NCI-H446 treated with DMSO at 0.1 percent for 48 hours (cell line): ENCODE measurements at places on chromosomes 3 and 15.

GRCh38 chr3:45596290-45596791, 1.8 kb downstream of the LIMD1 start:
- no peak for DNase-seq

- no peak for DNase-seq
Measured at GRCh38 chr3:45623393-45623792, 28.8 kb downstream of the LIMD1 start.

- DNase-seq: no peak
Measured at GRCh38 chr3:58175437-58176184, 35.2 kb downstream of the DNASE1L3 start.

GRCh38 chr3:191889756-191890155, 428.8 kb downstream of the PYDC2 start:
- no peak for DNase-seq

GRCh38 chr3:196523841-196524240, 8.7 kb upstream of the SMCO1 start:
- no peak for DNase-seq

DNA sequence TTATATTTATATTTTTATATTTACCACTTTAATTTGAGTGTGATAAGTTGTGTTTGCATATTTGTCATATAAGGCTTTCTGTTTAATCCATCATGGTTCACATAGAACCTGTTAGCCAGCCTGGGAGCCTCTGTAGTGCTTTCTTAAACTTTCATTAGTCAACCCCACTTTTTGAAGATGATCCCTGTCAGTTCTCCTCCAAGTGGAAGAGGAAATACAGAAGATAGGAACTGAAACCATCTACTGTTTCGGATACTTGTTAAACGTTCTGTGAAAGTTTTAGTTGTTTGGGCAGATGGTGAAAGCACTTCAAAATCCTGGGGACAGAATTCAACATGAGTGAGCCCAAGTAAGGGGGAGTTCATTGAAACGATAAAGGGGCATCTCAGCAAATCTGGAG, 4.6 kb upstream of the SAMMSON start:
- DNase-seq: no peak

GRCh38 chr15:68487087-68487843, 55.3 kb upstream of the ITGA11 start:
- no peak for DNase-seq

DNA sequence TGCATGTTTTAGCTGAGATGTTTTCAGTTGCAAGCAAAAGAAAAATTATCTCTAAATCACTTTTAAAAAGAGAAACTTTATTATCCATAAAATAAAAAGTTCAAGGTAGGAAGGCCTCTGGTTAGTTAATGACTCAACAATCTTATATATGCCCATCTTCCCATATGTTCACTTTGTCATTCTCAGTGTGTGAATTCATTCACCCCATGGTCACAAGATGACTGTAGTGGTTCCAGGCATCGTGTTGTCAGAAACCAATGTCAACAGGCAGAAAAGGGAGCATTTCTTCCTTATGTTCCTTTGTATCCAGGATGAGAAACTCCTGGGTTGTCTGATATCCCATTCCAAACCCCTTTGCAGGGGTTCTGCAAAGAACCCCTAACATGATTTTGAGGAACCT, 119.9 kb upstream of the RAP2B start:
- DNase-seq: no peak

GRCh38 chr15:39228889-39229288, 352.0 kb upstream of the THBS1 start:
- DNase-seq: no peak

DNA sequence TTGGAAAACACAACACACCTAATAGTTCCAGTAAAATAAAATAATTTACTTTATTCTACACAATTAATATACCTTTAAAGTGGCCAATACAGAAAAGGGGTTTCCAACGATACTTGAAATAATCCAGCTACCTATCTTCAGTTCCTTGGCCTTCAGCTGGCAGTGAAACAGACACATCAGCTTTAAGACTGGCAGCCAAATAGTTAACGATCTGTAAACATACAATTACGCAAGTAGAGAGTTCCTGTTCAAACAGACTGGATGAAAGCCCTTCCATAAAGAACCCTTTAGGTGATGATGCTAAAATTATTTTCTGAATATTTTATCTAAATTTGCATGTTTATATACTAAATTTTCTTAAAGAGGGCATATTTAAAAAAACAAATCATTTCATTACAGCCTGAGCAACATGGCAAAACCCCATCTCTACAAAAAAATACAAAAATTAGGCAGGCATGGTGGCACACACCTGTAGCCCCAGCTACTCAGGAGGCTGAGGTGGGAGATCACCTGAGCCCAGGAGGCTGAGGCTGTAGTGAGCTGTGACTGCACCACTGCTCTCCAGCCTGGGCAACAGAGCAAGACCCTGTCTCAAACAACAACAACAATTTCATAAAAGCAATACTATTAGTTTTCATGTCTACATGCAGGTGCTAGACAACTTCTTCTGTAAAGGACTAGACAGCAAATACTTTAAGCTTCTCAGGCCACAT, 12.9 kb downstream of the DYNC1LI1 start:
- DNase-seq: no peak

GRCh38 chr3:32596909-32597369, 26.3 kb upstream of the DYNC1LI1 start:
- no peak for DNase-seq

GRCh38 chr3:98048586-98048985, 13.5 kb upstream of the GABRR3 start:
- no peak for DNase-seq

DNA sequence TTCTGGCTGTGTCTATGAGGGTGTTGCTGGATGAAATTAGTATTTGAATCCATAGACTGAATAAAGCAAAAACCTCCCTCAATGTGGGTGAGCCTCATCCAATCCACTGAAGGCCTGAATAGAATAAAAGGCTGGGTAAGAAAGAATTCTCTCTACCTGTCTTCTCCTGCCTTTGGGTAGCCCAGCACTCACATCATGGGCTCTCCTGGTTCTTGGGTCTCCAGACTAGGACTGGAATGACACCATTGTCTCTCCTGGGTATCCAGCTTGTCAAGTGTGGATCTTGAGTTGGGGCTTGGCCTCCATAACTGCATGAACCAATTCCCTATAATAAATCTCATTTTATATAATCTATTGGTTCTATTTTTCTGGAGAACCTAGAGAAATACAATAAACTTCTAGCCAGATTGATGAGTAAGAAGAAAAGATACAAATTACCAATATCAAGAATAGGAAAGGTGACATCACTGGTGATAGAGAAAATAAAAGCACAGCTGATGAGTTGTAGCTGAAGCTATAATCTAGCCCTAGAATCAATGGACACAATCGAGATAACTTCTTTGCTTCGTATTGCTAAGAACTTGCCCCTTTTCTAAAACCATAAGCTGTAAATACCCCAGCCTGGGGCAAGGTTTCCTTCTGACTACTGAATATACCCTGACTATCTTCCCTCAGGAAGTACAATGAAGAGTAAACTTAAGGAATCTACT, 106.4 kb downstream of the ANO10 start:
- DNase-seq: no peak

DNA sequence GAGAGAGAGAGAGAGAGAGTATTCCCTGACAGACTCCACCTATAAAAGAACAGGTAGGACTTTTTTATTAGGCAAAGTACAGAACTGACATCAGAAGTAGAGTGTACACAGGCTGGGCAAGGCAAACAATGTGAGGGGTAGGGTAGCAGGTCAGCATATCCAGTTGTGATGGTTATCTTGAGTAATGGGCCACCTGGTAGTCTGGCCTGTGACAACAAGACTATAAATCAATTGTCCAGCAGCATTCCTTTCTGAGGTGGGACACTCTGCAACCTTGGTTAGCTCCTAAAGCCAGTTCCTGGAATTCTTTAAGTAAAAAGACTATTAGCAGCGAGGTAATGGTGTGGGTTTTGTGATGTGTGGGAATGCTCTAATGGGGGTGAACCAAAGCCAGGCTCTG, 14.9 kb upstream of the TMCC1 start:
- no peak for DNase-seq

GRCh38 chr15:70954171-70954570, 61.5 kb downstream of the LRRC49 start:
- no peak for DNase-seq

DNA sequence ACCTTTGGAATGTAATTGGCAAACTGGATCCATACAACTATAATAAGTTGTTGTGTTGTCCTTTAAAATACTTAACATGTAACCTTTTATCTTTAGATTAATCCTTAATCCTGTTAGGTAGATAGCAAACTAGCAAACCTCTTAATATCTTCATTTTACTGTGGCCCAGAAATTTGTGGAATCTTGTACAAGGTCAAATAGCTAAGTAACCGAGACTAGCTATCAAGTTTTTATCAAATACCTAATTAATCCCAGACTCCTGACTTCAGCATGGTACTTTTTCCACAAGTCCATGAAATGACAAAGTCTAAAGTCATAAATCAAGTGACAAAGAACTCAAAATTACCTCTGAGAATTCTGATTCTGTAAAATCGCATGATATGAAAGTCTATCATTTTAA, 4.4 kb downstream of the GATM start:
- no peak for DNase-seq

DNA sequence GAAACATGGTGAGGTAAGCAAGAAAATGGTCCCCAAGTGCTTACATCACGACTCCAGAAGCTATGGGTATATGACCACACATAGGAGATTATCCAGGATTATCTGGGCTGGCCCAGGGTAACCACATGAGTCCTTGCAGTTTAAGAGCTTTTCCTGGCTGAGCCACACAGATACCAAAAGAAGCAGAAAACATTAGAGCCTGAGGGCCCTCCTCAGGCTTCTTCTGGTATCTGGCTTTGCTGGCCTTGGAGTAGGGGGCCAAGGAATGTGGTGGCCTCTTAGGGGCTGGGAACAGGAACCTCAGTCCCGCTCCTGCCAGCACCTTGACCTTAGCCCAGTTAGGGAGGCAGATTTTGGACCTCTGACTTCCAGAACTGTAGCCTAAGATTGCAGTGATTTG, 259.1 kb downstream of the KCNMB2 start:
- DNase-seq: no peak

DNA sequence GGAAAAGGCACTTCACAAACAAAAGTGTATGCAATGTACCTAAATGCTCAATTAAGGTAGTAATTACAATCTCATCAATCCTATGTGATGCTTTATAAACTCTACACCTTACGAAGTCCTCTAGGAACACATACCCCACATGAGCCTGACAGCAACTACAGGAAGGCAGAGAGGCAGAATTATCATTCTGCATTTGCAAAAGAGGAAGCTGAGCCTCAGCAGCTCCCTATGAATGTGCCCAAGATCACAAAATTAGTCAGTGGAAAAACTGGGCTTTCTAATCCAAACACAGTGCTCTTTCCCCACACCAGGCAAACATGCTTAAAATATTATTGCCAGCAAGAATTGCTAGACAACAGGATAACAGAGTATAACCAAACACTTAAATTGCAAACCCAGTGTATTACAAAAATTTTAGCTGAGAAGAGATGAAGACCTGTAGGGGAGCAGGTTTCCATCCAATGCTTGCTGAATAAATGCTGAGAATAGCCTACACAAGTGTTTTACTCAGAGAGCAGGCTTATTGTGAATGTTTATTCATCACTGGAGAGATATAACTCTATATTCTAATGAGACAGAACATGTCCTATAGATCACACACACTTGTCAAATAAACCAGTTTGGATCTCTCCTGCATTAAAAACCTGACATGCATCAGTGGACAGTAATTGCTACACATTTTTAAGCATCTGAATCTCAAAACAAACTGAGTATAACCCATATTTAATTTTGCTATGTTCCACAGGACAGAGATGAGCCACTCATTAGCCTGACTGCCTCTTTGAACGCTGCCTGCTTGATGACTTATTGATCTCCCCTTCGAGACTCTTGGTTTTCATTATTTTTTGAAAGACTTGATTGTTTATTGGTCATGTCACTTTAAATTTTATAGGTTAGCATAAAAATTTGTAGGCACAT, 62.2 kb downstream of the PLCH1 start:
- no peak for DNase-seq

- no peak for DNase-seq
Measured at GRCh38 chr3:46269556-46269955, 27.3 kb downstream of the CCR3 start.

GRCh38 chr3:113268311-113268710, 57.0 kb downstream of the BOC start:
- DNase-seq: no peak

GRCh38 chr15:64892847-64893403, 18.8 kb upstream of the ANKDD1A start:
- DNase-seq: no peak

- DNase-seq: no peak
Measured at GRCh38 chr3:134885877-134886621, 91.0 kb downstream of the EPHB1 start.

- no peak for DNase-seq
Measured at GRCh38 chr15:93164409-93164808, 75.4 kb upstream of the RGMA start.

DNA sequence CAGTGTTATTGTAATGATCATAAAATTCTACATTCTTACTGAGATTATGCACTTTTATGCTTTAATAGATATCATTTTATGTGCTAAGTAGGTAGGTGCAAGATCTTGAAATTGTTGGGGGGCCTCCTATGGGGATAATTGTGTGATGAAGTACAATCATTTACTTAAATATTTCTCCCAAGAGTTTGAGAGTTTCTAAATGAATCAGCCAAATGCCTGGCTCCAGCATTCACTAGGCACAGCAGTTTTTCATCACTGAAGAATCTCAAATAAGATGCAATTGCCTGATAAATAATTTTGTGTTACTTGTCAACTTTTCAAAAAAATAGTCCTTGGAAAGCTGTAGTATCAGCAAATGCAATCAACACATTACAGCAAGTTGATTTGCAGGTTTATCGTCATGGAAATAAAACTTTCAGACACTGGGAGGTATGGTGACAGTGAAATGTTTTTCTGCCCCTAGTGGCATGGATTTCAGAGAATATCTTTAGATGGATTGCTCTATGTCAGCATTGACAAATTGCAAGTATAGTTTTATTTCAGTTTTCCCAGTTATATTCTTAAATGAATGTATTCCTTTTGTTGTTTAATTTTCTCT, 167.1 kb downstream of the NEK11 start:
- no peak for DNase-seq

- no peak for DNase-seq
Measured at GRCh38 chr3:54087581-54088410, 34.6 kb upstream of the CACNA2D3 start.

DNA sequence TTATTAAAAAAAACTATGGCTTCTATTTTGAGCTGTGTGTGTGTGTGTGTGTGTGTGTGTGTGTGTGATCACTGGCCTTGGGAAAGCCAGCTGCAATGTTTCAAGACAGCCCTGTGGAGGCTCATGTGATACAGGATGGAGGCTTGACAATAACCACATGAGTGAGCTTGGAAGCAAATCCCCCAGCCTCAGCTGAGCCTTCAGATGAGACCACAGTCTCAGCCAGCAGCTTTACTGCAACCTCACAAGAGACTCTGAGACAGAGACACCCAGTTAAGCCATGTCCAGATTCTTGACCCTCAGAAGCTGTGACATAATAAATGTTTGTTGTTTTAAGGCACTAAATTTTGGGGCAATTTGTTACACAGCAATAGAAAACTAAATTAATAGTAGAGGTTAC, 52.5 kb downstream of the GRK7 start:
- no peak for DNase-seq
